ENCODE measurements at places on chromosomes 11 and 22. TPM values are rescaled to one million over a fixed set of nuclear protein-coding genes. Genes with fewer than 3 reads are reported as not detected.

- DNase-seq = no peak
Observed at GRCh38 chr11:78656327-78656726, 81.7 kb upstream of the NARS2 start.

DNA sequence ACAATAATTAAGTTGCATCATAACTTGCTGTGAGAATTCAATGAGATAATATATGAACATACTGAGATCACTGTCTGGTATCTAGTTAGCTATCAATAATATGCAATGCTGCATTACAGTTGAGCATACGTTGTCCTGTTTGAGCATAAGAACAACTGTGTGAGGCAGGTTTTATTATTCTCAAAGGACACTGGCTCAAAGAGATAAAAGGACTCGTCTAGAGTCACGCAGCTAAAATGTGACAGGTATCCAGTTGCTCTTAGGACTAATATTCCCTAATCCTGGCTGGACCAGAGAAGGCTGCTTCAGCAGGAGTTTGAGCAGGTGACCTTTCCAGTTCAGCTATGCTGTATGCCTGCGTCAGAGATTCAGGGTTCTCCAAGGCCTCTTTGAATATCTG, 92.5 kb downstream of the PLEKHA7 start:
- no peak for DNase-seq

The KIAA1671 gene
- 25.0 TPM for polyA plus RNA-seq

DNA sequence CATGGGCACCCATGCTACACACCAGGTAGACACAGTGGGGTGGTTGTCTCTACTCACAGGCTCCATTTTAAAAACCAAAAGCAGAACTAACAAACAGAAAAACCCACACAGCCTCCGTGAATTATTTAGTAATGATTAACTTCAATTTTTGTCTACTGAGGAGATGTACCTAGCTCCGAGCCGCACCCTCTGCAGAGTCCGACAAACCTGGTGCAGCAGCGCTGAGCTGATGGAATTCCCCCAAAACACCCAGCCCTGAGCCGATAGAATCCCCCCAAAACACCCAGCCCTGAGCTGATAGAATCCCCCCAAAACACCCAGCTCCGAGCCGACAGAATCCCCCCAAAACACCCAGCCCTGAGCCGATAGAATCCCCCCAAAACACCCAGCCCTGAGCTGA, 927.0 kb downstream of the BRD1 start:
- no peak for DNase-seq

- no peak for DNase-seq
Observed at GRCh38 chr11:4464216-4465159, 15.4 kb downstream of the OR52K2 start.

The RAG2 gene
- polyA plus RNA-seq = 0.19 TPM

DNA sequence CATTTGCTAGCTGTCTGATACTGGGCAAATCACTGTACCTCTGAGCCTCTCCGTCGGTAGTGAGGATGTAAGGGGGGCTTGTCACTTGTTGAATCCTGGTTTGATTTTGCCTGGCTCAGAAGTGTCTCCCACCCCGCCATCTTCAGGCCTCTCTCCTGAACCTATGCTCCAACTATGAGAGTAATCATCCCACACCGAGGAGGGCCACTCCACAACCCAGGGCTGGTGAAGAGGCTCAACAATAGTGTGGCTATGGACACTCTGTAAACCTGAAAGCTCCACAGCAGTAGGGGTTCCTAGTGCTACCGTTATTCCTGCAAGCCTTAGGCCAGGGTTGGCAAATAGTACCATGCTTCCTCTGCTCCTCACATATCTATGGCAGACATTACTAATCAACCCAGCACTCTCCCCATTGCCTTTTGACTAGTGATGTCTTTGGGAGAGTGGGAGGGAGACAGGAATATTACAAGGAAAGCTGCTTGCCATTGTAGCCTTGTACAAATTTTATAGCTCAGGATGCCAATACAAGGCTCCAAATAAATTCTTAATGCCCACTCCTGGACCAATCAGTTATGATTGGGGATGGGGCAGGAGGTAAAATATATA, 134.0 kb upstream of the TEAD1 start:
- no peak for DNase-seq

The TREH gene
- polyA plus RNA-seq = 74.4 TPM

DNA sequence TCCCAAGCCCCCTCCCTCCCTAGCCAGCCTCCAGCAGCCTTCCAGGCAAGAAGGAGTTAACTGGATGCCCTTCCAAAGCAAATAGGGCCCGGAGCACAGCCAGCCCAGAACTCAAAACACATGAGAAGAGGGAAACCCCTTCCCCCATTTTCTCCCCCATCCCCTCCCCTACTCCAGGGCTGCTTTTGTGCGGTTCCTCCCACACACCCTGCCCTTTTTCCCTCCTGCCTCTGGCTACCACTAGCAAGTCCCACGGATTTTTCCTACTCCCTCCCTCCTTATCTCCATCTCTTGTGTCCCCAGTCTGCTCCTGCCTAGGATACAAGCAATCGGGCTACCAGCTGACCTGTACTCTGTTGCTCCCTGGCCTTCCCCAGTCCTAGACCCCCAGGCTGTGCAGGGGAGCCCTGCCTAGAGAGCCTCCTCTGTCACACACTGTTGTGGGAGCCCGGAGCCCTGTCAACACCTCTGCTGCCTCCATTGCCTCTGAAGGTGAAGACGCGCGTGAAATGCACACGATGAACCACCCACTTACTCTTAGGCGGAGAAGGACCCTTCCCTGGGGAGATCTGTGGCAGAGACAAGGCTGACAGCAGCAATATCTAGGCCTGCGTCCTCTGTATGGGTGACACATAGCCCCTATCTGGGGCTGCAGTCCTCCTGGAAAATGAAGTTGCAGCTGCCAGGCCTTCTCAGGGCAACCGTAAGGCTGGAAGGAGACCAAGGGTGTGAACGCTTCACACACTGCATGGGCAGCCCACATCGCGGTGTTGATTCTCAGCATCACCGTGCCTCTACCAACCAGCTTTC, 282.8 kb downstream of the MN1 start:
- DNase-seq = no peak

DNA sequence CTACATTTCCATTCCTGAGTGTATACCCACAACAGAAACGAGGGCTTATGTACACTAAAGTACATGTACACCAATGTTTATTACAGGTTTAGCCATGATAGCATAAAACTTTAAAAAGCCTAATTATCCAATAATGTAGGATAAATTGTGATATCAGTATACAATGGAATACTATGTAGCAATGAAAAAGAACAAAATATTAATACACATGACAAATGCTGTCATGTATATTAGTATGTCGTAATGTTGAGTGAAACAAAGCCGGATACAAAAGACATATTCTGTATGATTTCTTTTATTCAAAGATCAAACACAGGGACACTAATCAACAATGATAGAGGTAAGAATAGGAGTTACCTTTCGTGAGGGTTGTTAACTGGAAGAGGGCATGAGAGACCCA, 2.7 kb downstream of the SAA4 start:
- no peak for DNase-seq

The GVQW3 gene
- polyA plus RNA-seq = 5.4 TPM

DNA sequence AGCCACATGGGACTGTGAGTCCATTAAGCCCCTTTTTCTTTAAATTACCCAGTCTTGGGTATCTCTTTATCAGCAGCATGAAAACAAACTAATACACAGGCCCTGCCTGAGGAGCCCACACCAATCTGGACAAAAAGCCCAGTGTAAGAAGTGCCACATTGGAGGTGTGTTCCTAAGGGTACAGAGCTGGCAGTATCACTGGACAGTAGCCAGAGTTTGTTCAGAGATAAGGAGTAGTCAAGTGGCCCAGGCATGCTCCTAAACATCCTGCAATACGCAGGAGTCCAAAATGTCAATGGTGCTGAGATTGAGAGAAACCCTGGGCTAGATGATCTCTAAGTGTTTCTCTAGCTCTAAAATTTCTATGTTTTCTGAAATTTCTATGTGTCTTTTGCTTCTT, 27.0 kb upstream of the POGLUT3 start:
- no peak for DNase-seq

DNA sequence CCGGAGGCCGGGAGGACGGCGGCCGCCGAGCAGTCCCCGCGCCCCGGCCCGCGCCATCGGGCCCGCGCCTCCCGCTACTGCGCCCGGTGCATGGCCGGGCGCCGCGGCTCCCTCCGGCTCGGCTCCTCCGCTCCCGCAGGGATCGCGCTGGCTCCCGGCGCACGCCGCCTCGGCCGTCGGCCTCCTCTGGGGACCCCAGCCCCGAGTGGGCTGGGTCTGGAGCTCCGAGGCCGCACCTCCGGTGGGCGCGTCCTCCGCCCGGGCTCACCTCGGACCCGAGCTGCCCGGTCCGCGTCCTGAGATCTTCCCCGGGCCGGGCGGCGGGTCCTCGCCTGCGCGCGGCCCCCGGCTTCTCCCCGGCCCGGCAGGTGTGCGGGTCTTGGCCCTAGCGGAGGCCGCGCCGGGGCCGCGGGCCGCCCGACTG, 251 bp downstream of the SHISA8 start:
- DNase-seq = no peak

DNA sequence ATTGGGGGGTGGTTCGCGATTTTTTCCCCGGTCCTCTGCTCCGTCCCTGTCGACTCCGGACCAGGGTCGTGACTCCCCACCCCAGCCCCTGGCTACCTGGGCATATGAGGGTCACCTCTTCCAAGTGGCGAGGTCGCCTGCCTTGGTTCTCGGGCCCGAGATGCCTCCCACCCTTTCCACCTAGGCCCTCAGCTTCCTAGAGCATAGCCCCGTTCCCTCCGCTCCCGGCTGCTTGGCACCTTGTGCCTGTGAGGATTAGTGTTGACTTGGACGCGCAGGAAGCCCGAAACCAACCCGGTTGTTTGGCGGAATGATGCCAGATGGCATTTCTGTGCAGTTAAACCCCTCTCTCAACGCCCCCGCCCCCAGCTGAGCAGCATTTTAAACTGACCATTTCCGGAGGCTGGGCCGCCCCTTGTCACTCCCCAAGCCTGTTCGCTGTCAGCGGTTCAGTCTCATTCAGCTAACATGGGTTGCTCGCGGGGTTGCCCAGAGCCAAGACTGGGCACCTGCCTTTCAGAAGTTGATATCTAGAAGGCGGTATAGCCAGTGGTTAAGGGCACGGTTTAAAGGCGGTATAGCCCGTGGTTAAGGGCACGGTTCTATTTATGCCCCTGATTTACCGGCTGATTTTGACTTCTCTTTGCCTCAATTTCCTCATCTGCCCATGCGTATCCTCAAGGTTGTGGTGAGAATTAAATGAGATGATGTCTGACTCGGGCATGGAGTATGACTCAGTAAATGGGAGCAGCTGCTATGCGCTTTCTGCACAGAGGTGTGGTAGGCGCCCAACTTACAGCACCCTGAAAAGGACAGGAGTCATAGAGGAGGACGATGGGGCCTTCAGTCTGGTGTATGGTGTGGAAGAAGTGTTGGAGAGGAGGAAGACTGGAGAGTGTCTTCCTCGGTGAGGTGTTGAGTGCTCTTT, 639 bp downstream of the INCENP start:
- peak; percentile 53 for DNase-seq

The RIMBP3C gene
- polyA plus RNA-seq = 0.04 TPM

- no peak for DNase-seq
Observed at GRCh38 chr11:2177076-2177475, 5.5 kb upstream of the TH start.

- no peak for DNase-seq
Observed at GRCh38 chr11:61277186-61278000, 17.7 kb downstream of the VWCE start.

- peak; percentile 15 for DNase-seq
Observed at GRCh38 chr22:36776722-36777121, 803 bp upstream of the IFT27 start.

DNA sequence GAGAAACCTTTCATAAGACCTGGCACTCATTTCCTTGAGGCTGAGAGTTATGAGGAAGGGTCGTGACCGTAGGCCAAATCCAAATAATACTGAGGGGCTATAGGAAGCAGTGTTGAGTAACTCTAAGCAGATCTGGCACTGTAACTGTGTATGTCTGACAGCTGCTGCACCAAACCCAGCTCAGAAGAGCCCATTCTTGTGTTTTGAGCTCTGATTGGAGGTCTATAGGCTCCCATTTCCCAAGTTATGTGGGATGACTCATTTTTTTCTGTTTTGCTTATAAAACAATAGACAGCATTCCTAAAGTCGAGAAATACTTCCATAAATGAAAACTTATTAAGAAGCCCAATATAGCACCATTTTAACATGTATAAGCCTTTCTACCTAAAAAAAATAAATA, 645.8 kb downstream of the DLG2 start:
- no peak for DNase-seq

The FGF4 gene
- 0.03 TPM for polyA plus RNA-seq

The NUCB2 gene
- polyA plus RNA-seq = 53.7 TPM

- no peak for DNase-seq
Observed at GRCh38 chr11:69355346-69355940, 61.5 kb downstream of the MYEOV start.

DNA sequence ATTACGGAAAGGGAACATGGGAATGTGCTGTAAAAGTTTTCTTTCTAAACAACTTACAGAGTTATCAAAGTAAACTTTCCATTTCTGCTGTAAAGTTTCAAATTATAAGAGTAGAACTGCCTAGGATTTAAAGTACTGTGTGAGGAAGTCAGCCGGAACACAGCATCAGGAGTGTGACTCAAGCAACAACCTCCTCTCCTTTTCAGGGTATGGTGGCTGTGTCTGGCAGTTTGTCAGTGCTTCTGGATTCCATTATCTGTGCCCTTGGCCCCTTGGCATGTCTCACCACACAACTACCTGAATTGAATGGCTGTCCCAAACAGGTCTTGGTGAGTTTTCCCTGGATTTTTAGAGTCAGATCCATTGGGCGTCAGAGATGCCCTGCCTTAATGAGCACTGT, 6.9 kb upstream of the TOM1 start:
- no peak for DNase-seq

The GPR83 gene
- polyA plus RNA-seq = 1.2 TPM

- DNase-seq = no peak
Observed at GRCh38 chr11:115421992-115422689, 82.1 kb downstream of the CADM1 start.

- DNase-seq = no peak
Observed at GRCh38 chr22:42493393-42493792, 26.2 kb downstream of the RRP7A start.

DNA sequence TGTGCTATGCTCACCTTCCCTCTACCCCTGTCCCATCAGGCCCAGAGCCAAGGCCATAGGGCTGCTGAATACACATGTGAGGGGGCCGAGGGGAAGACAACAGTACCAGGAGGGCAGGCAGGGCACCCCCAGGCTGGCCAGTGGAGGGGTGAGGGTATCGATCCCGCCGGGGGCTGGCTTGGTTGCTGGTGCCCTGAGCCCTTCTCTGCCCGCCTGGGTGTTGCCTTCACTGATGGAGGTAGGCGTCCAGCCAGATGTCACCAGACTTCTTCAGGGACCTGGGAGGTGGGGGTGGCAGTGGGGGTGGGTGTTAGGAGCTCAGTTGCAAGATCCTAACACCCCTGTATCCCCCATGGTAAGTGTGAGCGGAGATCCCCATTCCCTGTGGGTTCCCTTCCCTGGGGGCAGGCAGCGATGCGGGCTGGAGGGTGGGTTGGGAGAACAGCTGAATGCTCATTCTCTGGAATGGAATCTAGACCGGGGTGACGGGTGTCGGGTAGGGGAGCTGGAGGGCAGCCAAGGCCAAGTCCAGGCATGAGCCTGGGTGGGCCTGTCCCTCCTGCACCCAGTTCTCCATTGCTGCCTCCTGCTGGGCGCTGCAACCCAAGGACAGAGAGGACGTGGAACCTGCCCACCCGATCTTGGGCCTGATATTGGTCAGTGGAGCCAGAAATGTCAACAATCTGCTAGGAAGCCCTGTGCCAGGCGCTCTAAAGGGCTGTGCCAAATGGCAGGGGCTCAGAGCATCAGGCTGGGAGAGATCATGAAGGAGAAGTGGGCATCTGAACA, 17.6 kb downstream of the FADS3 start:
- DNase-seq = no peak
